ENCODE measurements at places on chromosomes 7 and 10.

- no peak for DNase-seq
Measured at GRCh38 chr10:37707829-37708578, 149.4 kb downstream of the ZNF248 start.

- no peak for DNase-seq
Measured at GRCh38 chr7:6423942-6424701, 23.6 kb downstream of the DAGLB start.

DNA sequence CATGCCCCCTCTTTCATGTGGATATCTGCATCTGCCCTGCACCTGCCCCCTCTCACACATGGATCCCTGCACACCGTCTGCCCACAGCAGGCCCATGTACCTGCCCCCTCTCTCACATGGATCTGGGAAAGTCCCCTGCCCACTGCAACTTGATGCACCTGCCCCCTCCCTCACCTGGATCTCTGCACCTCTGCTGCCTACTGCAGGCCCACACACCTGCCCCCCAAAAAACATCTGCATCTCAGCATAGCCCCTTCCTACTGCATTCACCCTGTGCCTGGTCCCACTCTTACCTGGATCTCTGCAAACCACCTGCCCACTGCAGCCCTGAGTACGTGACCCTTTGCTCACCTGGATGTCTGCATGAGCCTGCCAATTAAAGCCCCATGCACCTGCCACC lies 479.8 kb downstream of the PTPRN2 start:
- DNase-seq: no peak

DNA sequence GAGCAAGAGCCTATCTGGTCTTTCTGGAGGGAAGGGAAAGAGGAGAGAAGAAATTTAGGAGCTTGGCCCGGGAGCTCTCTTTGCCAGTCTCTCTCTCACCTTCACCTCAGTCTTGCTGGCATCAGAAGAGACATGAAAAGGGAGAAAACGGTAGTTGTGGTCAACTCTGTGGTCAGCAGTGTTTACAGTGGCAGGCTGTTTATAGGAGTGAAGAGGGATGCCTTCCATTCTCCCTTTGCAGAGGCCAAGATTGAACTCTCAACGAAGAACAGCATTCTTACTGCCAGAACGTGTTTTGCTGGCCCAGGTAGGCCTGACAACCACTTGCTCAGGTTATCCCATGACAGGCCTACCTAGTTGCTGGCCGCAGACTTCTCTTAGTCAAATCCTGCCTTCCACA lies 133.3 kb downstream of the CCDC3 start:
- DNase-seq: no peak

DNA sequence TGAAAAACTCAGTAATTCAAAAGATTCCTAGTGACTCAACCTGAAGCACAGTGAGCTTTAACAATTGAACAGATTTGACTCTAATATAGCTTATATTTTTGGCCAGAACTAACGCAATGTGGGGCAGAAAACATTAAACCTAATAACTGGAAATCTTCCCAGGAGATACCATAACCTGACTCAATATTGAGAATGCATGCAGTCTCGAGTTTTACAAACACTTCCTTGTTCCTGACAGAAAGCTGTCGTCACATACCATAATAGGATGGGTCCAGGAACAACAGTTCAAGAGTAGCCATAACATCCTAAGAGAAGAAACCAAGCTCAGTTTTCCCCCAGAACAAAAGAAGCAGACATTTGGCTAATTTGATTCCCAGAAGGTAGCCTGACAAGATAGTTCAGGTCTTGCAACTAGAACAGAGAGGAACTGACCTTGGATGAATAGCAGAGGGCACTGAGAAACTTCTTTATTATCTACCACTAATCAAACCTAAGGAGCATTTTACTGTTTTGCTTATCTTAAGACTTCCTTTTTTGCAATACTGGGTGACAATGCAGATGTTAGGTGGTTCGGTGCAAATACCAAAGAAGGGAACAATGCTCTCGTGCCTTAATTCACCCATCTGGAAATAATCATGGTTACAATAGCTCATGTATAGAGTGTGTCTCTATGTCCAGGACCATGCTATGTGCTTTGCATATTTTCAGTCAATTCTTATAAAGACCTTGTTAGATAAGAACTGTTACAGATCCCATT lies 38.6 kb upstream of the ACSL5 start:
- no peak for DNase-seq

- DNase-seq: no peak
Measured at GRCh38 chr10:110324201-110324804, 19.6 kb upstream of the SMNDC1 start.

GRCh38 chr10:1454428-1454827 lies 282.9 kb downstream of the ADARB2 start:
- DNase-seq: no peak

DNA sequence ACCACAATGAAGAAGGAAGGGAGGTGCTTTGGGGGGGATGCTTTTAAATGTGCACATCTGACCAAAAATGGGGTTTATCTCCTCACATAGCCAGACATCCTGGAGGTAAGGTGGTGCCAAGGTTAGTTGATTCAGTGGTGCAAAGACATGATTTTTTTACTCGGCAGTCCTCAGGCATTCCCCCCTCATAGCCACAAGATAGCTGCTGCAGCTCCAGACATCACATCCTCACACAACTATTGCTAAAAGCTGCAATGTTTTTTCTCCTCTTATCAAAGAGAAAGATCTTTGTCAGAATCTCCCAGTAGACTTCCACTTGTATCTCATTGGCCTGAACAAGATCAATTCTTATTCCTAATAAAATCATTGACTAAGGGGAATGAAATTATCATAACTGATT lies 141.3 kb upstream of the ZNF438 start:
- DNase-seq: no peak

Measured in activated CD4-positive, alpha-beta T cell treated with anti-CD3 and anti-CD28 coated beads for 4 hours (primary cell).